T1000 (cell line): ENCODE measurements at places on chromosomes 11 and 22.

- peak; percentile 64 for DNase-seq
Measured at GRCh38 chr22:27474711-27475547, 326.6 kb downstream of the MN1 start.

DNA sequence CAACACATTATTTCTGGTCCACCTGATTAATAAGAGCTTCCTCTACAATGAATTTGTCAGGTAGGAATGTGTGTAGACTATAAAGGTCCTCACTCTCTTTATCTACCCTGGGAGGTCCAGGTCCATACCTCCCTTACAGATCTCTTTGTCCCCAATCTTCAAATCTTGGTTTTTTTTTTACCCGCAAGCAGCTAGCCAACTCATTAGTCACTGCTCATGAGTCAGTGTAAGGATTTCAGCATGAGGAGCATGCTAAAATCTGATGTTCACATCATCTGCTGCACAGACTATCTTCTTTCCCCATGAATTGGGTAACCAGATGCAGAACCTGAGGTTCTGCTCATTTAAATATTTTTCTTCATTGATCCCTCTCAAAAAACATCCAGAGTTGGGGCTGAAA is 397.0 kb upstream of the ISX start:
- DNase-seq: no peak

DNA sequence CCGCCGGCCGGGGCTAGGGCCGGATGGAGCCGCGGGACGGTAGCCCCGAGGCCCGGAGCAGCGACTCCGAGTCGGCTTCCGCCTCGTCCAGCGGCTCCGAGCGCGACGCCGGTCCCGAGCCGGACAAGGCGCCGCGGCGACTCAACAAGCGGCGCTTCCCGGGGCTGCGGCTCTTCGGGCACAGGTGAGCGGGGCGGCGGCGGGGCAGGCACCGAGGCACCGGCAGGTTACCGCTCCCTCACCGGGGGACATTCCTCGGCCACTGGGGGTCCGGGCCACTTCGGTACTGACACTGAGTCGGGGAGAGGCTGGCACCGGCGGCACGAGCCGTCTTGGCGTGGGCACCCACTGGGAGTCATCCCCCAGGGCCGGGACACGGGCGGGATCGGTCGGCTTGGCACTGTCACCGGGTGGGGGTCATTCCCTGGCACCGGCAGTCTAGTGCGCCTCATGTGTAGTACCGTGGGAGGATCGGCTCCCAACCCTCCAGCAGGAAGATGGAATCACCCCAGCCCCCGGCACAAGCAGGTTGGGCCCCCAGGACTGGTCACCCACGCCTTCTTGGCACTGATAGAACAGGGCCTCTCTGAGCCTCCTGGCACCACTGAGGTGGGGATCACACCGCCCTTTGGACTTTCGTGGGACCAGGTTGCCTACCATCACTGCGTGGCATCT is 511 bp downstream of the DGKZ start:
- DNase-seq: no peak

DNA sequence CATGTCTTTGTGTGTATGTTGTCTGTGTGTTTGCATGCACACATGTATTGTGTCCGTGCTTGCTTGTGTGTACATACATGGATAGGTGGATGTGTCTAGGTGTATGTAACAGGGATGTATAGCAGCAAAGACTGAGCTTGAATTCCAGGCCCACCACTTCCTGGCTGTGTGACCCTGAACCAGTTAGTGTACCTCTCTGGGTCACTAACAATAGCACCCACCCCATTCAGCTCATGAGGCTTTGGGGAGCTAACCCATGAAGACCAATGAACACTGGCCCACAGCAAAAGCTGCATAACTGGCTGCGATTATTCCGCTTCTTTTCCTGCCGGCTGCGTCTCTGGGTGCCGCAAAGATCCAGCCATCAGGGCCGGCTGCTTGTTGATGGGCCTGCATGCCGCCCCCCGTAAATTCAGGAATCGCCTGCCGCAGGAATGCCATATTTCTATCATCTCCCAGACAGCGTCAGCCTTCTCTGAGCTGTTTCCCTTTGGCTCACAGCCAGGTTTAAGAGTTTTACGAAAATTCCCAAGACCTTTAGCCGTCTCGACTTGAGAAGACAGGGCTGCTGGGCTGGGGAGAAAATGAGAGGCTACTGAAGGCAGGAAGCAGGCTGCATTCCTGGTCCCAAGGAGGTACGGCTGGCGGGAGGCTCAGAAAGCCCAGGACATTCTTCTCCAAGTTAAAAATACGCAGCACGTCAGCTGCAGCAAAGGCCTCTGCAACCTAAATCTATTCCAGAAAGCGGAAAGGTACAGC is 224.6 kb downstream of the MN1 start:
- no peak for DNase-seq

DNA sequence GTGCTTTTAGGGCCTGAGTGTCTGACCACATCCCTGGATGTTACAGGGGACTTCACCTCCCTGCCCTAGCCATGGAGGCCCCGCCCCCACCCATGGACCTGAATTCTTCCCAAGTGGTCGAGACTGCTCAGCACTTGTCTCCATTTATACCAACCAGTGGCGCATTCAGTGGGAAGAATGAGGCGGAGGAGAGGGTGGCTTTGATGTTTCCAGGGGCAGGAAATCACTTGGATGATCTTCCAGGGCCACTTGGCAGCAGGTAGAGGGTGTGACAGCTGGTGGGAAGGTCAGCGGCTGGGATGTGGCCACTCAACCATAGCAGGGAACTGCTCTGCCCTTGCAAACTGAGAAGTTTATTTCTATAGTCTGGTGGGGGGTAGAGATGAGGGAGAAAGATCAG is 155.1 kb upstream of the BLID start:
- DNase-seq: no peak

GRCh38 chr11:79244241-79244772 is 196.5 kb downstream of the TENM4 start:
- peak; percentile 41 for DNase-seq

DNA sequence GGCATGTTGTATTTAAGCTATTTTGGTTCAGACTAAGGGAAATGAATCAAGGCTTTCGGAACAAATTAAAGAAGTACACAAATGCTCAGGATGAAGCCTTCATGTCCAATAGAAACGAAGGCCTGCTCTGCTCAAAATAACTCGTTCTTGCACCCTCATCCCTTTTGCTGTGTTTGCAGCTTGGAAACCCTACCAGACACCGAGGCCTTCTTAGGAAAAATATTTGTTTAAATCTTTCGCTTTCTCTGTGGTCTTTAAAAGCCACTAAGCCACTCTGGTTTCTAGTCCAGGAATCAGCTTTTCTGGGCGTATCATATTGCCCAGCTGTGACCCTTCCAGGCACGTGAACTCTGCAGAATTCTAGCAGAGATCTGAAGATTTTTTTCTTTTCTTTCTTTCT is 60.9 kb upstream of the HSPA8 start:
- no peak for DNase-seq

DNA sequence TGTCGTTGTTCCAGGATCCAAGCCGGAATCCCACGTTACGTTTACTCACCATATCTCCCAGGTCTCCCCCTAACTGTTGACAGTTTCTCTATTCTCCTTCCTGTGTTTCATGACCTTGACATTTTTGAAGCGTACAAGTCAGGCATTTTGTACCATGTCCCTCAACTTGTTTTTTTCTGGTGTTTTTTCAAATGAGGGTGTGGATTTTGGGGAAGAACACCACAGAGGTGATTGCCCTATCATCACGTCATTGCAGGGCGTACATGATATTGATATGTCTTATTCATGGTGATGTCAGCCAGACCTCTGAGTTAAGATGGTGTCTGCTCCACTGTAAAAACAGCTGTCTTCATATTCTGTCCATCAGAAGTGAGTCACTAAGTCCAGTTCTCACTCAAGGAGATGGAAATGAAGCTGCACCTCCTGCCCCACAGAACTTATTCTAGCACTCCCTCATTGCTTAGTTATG is 28.3 kb upstream of the SOX10 start:
- no peak for DNase-seq

DNA sequence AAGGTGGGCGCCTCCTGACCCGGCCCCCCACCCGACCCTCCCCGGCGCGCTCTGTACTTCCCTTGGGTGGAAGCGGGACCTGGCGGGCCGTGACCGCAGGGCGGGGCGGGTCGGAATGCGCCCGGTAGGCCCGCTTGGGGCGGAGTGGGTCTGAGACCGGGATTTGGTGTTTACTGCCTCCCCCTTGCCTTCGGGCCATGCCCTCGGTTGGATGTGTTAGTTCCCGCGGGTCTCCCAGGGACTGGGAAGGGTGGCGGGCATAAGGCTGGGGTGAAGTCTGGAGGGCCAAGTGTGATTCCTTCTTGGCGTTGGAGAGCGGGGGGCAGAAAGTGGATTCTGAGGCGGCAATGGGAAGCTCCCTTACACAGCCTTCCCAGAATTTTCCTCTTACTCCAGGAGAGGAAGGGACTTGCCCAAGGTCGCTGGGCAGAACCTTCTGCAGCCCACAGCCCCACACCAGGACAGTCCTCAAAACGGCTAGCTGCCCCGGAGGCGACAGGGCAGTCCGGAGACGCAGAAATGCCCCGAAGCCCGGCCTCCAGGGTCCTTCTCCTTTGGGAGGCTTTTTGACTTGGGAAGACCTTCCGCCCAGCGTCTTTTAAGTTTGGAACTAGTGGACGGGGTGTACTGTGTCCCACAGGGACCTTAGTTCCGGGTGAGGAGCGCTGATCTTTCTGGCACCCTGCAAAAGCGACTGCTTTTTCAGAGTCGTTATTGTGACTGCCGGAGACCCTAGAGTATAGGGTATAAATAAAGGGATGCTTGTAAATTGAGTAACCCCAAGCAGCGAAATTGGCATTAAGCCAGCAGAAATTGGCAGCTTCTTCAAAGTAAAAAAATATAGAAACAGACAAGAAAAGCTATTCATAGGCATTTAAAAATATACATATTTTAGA is 647 bp downstream of the SWAP70 start:
- no peak for DNase-seq

DNA sequence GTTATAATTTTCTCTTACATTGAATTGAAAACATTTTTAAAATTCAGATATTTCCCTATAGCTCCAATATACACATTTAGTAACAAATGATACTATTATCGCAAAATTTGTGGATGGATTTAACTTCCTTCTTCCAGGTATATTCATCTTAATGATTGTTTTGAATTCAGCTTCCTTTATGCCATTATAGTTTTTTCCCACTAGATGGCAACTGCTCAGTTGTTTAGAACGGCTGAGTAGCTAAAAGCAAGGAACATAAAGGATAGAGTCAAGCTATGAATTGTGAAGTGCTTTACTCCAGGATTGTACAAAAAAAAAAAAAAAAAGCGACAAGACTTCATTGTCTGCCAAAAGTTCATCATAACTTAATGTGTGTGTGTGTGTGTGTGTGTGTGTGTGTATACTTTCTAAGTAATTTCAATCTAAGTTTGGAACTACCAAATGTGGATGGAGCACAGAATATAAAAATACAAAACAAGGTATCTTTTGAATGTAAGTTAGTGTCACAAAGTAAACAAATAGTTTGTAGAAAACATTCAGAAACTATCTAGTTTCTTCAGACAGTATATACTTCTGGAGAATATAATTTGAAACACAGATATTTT is 846.4 kb downstream of the DLG2 start:
- no peak for DNase-seq

- no peak for DNase-seq
Measured at GRCh38 chr22:19663286-19663815, 51.0 kb upstream of the SEPTIN5 start.

- no peak for DNase-seq
Measured at GRCh38 chr11:76658651-76659650, 11.6 kb downstream of the LRRC32 start.

DNA sequence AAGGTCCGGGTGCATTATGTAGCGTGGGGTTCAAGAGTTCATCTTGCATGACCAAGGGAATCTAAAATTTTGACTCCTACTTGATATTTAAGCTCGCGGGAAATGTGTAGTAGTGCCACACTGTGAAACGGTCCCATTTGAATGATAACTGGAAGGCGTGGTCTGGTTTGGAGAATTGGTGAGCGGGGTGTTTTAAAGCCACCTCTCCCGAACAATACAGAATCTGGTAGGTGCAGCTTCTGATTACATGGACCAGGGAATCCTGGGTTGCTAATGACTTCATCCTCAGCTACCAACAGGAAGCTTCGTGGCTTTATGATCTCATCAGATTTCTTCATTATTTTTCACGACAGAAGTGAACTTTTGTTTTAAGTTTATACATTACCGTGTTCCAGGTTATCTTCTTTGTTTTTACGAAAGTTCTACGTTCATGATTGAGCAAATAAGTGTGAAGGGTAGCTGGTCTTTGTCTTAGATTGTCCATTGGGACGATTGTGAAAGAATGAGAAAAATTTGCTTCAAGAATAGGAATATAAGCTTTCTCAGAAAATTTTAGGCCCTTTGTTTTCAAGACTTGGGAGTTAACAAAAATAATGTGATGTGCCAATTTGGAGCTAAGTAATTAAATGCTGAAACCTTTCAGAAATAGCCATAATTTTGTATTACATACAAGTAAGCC is 1.7 kb downstream of the QSER1 start:
- no peak for DNase-seq

DNA sequence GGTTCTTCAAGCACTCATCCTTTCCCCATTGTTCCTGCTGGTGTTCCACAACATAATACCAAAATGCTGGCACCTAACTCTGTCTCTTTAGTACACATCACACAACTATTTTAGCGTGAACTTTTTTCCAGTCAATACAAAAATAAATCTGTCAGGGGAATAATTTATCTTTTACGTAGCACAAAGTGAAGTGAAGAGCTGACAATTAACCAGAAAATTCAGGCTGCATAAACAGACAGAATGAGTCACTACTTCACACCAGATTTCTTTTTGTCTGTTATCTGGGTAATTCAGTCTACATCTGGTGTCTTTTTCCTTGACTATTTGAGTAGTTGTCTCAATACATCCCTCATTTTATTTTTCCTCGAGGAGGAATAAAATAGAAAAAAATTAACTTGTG is 7.9 kb upstream of the ETS1 start:
- DNase-seq: no peak

GRCh38 chr11:69705901-69706787 is 2.3 kb upstream of the FGF19 start:
- DNase-seq: no peak

DNA sequence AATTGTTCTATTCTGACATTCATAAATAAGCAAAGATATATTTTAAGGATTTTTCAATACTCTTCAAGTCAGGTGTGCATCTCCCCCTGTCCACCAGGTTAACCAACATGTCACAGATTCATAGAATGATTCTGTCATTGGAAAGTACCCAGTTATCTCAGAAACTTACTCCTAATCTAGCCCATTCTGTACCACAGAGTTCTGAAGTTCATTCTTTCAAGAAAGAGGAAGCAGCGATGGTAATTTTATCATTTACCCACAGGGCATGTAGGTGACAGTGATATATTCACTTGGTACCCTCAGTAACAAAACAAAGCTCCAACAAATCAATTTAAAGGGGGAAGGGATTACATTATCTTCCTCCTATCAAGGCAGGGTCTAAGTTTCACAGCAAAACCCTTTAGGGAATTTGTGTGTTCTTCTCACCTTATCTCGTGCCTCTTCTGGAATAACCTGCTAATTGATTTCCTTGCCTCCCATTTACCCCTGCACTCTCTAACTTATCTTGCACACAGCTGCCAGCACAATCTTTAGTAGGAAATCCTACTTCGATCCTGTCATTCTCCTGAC is 19.0 kb upstream of the MPPED2 start:
- no peak for DNase-seq
